Kidney tubule cell (primary cell): ENCODE measurements at places on chromosomes 6 and 20.

DNA sequence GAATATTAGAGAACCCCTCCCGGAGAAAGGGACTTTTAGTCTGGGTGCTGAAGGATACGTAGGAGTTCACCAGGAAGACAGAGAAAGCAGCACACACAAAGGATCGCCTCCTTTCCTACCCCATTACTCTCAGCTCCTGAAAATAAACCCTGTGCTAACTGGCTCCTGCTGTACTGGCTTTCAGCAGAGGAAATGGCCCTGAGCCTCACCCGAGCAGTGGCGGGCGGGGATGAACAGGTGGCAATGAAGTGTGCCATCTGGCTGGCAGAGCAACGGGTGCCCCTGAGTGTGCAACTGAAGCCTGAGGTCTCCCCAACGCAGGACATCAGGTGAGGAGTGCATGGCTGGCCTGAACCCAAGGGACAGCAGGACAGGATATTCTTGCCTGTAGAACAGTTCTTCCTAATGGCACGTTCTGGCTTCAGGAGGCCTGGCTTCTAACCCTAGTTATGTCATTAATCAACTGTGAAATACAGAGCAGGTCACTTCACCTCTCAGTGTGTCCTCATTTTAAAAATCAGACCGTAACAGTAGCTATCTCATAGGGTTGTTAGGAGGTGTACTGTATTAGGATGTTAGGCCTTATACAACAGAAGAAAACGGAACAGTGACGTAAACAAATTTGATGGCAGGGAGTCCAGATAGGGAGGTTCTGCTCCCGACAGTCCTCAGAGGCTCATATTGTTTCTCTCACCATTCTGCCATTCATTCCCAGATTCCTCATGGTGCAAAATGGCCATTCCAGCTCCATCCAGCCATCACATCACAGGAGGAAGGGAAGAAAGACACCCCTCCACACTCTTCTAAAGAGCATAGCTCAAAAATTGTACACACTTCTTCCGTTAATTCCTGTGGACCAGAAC, 1.8 kb downstream of the RBCK1 start:
- no peak for DNase-seq

GRCh38 chr20:47792021-47792618, 6.8 kb upstream of the SULF2 start:
- peak; percentile 81 for DNase-seq

DNA sequence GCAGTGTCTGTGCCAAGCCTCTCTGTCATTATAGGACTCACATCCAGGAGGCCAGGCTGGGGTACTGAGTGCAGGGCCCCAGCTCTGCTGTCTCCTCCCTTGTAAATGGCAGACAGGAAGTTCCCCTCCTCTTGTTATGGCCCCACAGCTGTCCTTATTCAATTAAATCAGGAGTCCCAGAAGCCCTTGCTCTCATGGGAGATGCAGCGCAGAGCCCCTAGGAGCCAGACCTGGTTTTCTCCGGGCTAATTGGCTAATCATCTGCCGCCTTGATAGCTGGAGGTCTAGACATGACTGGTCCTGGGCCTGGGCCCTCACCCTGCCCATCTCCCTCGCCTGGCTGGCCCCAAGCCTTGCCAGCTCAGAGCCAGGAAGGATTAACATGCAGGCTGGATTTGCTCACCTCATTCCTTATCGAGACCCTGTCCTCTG, 172.0 kb downstream of the VEGFA start:
- DNase-seq, result no peak

GRCh38 chr6:125728739-125729138, 20.7 kb upstream of the HEY2 start:
- peak; percentile 68 for DNase-seq
